ENCODE measurements at places on chromosomes 3 and 15. TPM values are rescaled to one million over a fixed set of nuclear protein-coding genes. Genes with fewer than 3 reads are reported as not detected.

- ATAC-seq, result no peak
Measured at GRCh38 chr3:34793057-34793456, 846.3 kb upstream of the ARPP21 start.

DNA sequence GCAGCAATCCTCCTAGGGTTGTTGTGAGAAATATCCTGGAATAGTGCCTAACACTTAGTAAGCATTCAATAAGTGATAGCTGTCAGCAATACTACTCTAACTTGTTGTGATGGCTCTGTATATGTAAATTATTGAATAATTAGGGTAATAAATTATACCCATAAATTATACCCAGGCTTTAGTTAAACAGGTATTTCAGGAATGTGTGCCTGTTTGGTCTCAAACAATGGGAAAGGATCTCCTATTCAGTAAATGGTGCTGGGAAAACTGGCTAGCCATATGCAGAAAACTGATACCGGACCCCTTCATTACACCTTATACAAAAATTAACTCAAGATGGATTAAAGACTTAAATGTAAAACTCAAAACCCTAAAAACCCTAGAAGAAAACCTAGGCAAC is 14.8 kb upstream of the ARNT2 start:
- no peak for ATAC-seq

DNA sequence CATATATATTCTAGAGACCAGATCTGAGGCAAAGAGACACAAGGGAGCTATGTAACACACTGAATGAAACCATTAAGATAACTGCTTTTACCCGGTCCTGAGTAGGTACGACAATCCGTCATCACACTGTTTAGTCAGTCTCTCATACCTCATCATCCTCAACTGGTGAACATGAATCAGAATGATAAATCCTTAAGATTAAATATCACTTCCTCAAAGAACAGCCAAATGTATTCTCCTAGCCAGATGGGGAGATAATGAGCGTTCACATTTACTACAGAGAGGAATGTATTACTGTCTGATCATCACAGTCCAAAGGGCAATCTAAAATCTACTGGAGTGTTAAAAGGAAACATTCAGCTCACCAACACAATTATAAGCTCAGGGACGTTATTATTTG is 319.4 kb upstream of the STAC start:
- no peak for ATAC-seq

- ATAC-seq, result peak; percentile 61
Measured at GRCh38 chr15:42273900-42274701, 868 bp upstream of the TMEM87A start.

DNA sequence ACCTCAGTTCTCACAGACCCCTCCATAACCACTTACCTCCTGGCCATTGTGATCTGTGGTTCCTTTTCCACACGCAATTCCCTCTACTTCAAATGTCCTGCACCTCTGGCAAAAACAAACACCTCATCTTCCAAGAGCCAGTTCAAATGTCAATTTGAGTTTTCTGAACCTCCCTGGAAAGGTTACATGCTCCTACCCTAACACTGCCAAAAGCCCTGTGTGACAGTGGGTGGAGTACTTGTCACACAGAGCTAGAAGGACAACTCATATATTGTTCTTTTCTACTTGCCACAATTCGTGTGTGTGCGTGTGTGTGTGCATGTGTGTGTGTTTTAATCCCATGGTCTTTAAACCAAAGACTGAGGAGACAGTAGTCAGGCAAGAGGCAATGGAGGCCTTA is 331.8 kb upstream of the ARHGEF26 start:
- no peak for ATAC-seq

ACAP2 gene
- total RNA-seq, result 43.4 TPM

GP5 gene
- 0.08 TPM for total RNA-seq

RETNLB gene
- not detected for total RNA-seq

Data from esophagus mucosa (tissue), 1 donor.